Activated CD4-positive, alpha-beta T cell treated with anti-CD3 and anti-CD28 coated beads for 36 hours (primary cell): ENCODE measurements at places on chromosomes 7 and 10. TPM values are rescaled to one million over a fixed set of nuclear protein-coding genes. Genes with fewer than 3 reads are reported as not detected.

GRCh38 chr10:66941491-66941890, 15.7 kb downstream of the LRRTM3 start:
- no peak for DNase-seq
- no peaks in the 10 kb centered on the region for H3K36me3 ChIP-seq
- H3K4me1 ChIP-seq: no peaks in the 10 kb centered on the region
- H3K27ac ChIP-seq: no peak overlapping the region
- H3K4me3 ChIP-seq: no peak overlapping the region

Gene COL17A1
- total RNA-seq: not detected

Gene DENND10
- total RNA-seq: 21.9 TPM

DNA sequence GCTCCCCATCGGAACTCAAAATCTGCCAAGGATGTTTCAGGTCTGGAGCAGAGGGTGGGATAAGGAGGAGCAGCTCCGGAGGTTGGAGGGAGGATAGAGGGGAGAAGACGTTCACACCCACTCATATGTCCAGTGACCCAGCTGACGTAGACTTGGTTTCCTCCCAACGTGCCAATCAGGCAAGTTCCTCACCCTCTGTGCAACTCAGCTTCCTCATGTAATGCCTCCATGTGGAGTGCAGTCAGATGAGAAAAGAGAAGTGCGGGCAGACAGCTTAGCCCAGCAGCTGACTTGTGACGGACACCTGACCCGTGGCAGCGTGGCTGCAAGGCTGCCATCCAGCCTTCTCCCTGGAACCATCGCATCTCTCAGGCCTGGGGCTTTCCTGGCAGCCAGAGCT, 86.8 kb downstream of the NPTX2 start:
- DNase-seq: no peak
- peaks cover 2% of the 10 kb centered on the region for H3K27me3 ChIP-seq
- no peak overlapping the region for H3K4me3 ChIP-seq
- no peaks in the 10 kb centered on the region for H3K4me1 ChIP-seq
- no peaks in the 10 kb centered on the region for H3K36me3 ChIP-seq
- H3K27ac ChIP-seq: no peak overlapping the region

GRCh38 chr10:33249659-33250345, 84.7 kb downstream of the NRP1 start:
- DNase-seq: no peak
- H3K4me1 ChIP-seq: peaks cover 68% of the 10 kb centered on the region
- H3K4me3 ChIP-seq: no peak overlapping the region

DNA sequence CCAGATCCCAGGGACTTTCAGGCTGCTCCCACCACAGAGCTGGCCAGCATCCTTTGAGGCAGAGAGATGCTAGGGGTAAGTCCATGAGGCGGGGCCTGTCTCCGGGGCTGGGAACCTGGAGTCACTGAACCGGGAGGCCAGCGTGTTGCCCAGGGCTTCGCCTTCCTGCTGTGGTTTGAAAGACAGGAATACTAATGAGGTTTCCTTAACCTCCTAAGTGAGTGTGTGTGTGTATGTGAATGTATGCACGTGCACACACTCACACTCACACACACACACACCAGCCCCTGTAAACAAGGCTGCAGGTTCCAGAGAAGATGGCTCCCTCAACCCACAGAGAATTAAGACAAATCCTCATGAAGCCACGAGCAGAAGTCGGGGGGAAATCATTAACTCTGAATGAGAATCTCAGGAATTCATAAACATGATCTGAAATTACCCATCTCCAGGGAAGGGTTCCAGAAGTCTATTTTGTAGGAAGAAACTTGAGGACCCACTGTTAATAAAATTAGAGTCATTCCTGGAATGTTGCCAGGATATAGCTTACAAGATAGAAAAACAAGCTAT, 20.3 kb upstream of the PFKP start:
- no peak overlapping the region for H3K4me3 ChIP-seq
- no peak overlapping the region for H3K27ac ChIP-seq
- no peaks in the 10 kb centered on the region for H3K36me3 ChIP-seq
- DNase-seq: no peak

Gene CPN1
- total RNA-seq: not detected

- peak; percentile 93 for DNase-seq
- no peak overlapping the region for H3K27ac ChIP-seq
- H3K4me1 ChIP-seq: peaks cover 76% of the 10 kb centered on the region
- H3K36me3 ChIP-seq: peaks cover 26% of the 10 kb centered on the region
- H3K27me3 ChIP-seq: no peaks in the 10 kb centered on the region
Measured at GRCh38 chr10:133261726-133262325, 14.8 kb downstream of the ADAM8 start.

DNA sequence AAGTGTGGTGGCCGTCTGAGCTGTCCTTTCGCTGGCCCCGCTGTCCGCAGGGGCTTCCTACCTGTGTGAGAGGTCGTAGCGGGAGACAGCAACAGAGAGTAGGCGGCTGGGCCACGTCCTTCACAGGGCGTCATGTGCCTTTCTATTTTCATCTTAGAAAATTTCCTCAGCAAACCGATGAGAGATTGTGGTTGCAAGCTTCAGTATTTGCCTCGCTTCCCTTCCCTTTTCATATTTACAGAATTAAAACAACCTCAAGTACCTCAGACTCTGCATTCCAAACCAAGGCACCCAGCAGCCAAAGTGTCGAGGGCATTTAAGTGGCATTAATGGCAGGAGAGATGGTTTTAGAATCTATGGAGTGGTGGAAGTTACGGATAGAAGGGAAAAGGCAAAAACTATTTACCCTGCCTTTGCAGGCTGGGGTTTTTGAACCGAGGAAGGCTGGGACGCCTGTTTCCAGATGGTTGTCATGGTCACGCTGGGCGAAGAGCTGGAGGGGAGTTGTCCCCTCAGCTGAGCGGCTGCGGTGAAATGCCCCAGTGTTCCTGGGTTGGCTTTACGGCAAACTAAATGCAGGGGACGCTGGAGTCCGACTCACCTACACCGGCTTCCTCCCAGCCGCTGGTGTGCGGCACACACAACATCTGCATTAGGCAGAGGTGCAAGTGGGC, 41.9 kb downstream of the WIPI2 start:
- peaks cover 25% of the 10 kb centered on the region for H3K36me3 ChIP-seq
- H3K27ac ChIP-seq: no peak overlapping the region
- H3K27me3 ChIP-seq: no peaks in the 10 kb centered on the region
- H3K4me3 ChIP-seq: no peak overlapping the region

- H3K4me3 ChIP-seq: no peak overlapping the region
- peaks cover 2% of the 10 kb centered on the region for H3K4me1 ChIP-seq
- H3K27ac ChIP-seq: no peak overlapping the region
- no peaks in the 10 kb centered on the region for H3K27me3 ChIP-seq
Measured at GRCh38 chr7:104891949-104892348, 122.1 kb upstream of the KMT2E start.

Gene SEMA3E
- total RNA-seq: not detected

GRCh38 chr7:87513735-87514335, 38.4 kb upstream of the ABCB4 start:
- DNase-seq: no peak
- H3K27me3 ChIP-seq: no peaks in the 10 kb centered on the region
- H3K4me3 ChIP-seq: no peak overlapping the region

GRCh38 chr7:116138202-116138801, 72.0 kb upstream of the TES start:
- H3K4me1 ChIP-seq: peaks cover 9% of the 10 kb centered on the region
- H3K36me3 ChIP-seq: no peaks in the 10 kb centered on the region
- no peak overlapping the region for H3K27ac ChIP-seq
- peak; percentile 11 for DNase-seq

Gene DGKB
- not detected for total RNA-seq

DNA sequence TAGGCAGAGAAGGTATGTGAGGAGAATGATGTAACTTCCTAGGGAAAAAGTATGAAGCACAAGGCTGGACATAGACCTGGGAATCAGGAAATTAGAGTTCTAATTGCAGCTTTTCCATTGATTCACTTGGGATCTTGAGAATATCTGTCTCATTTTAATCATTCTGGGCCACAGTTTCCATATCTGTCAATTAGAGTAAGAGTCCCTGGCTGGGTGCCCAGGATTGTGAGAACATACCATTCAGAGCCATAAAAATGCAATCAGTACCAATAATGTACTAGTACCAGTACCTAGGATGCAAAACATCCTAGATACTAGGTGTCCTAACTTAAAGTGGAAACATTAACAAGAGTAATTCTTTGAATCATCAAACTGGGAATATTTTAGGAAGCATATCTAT, 29.6 kb downstream of the CAV1 start:
- H3K4me3 ChIP-seq: no peak overlapping the region
- no peak for DNase-seq
- H3K36me3 ChIP-seq: no peaks in the 10 kb centered on the region
- no peaks in the 10 kb centered on the region for H3K4me1 ChIP-seq
- no peak overlapping the region for H3K27ac ChIP-seq
- peaks cover 22% of the 10 kb centered on the region for H3K27me3 ChIP-seq

- H3K4me1 ChIP-seq: no peaks in the 10 kb centered on the region
- H3K27ac ChIP-seq: no peak overlapping the region
- no peaks in the 10 kb centered on the region for H3K36me3 ChIP-seq
- no peaks in the 10 kb centered on the region for H3K27me3 ChIP-seq
- no peak for DNase-seq
- H3K4me3 ChIP-seq: no peak overlapping the region
Measured at GRCh38 chr10:67666416-67667034, 29.5 kb downstream of the CTNNA3 start.

GRCh38 chr10:103765168-103765567, 90.2 kb downstream of the SH3PXD2A start:
- no peak for DNase-seq
- H3K36me3 ChIP-seq: no peaks in the 10 kb centered on the region
- H3K4me3 ChIP-seq: no peak overlapping the region
- H3K27me3 ChIP-seq: no peaks in the 10 kb centered on the region

DNA sequence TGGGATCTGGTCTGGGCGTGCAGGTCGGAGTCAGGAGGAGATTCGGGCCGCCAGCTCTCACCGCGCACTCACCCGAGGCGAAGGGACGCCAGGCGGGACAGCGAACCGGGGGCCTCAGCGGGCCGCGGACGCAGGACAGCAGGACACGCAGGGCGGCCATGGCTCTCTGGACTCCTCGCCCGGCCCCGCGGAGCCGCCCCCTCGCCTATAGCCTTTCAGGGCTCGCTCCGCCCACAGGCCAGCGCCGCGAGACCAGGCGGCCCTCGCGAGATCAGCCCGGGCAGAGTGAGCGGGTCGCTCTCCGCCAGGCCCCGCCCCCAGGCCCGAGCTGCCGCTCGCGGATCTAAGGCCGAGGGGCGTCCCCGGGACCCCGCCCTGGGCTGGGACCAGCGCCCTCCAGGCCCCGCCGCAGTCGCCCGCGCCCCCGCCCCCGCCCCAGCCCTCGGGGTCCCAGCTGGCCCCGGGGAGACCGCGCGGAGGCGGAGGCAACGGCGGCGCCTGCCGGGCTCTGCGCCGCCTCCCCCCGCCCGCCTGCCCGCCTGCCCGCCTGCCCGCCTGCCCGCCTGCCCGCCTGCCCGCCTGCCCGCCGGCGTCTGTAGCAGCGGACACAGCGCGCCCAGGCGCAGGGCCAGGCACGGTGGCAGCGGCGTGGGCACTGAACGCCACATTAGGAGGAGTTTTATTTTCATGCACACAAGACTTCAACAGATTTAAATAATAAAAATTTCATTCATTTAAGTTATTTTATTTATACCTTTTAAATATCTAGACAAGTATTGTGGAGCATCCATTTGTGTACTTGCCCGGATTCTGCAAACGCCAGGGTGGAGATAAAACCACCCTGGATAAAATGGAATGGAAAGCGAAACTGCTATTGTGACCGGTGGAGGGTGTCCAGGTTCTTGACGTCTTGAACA, at the start of gene ECHS1:
ECHS1 (minus strand) TSS at position 181 of the 917 bp plus-strand sequence; CDS start at position 160, 21 bp downstream.
- peaks cover 8% of the 10 kb centered on the region for H3K36me3 ChIP-seq
- peak within 1 kb of the TSS; percentile 73 for H3K4me3 ChIP-seq
- H3K27ac ChIP-seq: peak within 1 kb of the TSS; percentile 79
- DNase-seq: peak; percentile 97
- H3K27me3 ChIP-seq: no peaks in the 10 kb centered on the region

Gene NPFFR1
- not detected for total RNA-seq

GRCh38 chr10:72297281-72297804, 23.6 kb downstream of the DDIT4 start:
- H3K4me3 ChIP-seq: peak overlapping the region; percentile 80
- peaks cover 74% of the 10 kb centered on the region for H3K4me1 ChIP-seq
- peak overlapping the region; percentile 99 for H3K27ac ChIP-seq

Gene PI4K2A
- total RNA-seq: 8.9 TPM
